ENCODE measurements at places on chromosomes 11 and 22.

DNA sequence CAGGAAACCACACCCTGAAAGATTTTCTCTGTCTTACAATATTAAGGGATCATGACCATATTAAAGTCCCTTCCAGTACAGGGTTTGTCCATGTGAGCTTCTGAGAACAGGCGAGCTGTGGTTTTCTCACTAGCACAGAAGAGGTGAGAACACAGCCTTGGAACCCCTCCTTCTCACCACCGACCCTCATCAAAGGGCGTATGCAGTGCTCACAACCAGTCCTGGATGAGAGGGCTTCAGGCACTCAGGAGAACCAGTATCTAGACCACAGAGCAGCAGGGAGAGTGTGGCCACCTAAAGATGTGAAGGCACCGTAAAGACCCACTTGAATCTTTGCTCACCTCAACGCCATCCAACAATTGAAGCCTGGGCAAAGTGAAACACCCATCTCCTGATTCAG lies 397.0 kb downstream of the ETS1 start:
- no peak for DNase-seq

- DNase-seq: no peak
These were observed 454.6 kb downstream of the KCNA4 start for GRCh38 chr11:29562183-29562582.

DNA sequence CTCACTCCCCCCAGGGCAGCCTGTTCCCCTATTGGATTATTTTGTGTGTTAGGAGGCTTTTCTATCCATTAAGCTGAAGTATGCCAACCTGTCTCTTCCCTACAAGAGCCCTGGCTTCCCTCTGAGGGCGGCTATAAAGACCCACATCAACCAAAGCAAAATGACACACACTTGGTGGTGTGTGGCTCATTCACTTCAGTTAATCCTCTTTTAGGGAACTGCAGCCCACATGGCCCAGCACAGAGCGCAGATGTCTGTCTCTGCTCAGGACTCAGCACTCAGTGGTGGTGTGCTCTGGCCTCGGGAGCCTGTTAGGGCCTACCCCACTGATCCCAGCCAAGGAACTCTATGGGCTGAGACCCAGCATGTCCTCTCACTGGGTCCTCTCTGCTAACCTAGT lies 32.2 kb upstream of the LRRC10B start:
- DNase-seq: no peak

DNA sequence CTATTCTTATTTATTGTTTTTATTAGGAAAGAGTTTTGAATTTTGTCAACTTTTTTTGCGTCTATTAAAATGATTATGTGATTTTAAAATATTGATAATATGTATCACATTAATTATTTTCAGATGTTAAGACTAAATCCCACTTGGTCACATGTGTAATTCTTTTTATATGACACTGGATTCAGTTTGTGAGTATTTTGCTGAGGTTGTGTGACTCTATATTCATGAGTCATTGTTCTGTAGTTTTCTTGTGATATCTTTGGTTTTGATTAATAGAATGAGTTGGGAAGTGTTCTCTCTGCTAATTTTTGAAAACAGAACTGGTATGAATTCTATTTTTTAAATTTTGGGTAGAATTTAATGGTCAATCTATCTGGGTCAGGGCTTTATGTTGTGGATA lies 317.9 kb downstream of the ETS1 start:
- DNase-seq: no peak

GRCh38 chr11:12278766-12279671 lies 98.4 kb upstream of the PARVA start:
- DNase-seq: no peak

DNA sequence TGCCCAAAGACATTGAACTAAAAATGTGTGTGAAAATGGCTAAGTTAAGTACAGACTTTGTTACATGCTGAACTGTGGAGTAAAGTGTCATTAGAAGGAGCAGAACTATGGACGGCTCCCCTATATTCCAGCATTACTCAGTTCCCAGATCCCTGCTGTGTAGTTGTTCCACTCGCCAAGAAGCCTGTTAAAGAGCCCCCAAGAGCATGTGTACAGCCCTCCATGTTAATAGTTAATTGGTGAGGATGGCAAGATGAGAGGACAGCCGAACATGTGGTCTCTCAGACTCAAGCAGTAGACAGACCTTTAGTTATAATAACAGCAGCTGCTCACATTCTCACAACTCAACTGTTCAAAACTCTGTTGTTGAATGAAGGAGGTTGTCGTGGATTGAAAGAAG lies 127.4 kb downstream of the ELP4 start:
- no peak for DNase-seq

DNA sequence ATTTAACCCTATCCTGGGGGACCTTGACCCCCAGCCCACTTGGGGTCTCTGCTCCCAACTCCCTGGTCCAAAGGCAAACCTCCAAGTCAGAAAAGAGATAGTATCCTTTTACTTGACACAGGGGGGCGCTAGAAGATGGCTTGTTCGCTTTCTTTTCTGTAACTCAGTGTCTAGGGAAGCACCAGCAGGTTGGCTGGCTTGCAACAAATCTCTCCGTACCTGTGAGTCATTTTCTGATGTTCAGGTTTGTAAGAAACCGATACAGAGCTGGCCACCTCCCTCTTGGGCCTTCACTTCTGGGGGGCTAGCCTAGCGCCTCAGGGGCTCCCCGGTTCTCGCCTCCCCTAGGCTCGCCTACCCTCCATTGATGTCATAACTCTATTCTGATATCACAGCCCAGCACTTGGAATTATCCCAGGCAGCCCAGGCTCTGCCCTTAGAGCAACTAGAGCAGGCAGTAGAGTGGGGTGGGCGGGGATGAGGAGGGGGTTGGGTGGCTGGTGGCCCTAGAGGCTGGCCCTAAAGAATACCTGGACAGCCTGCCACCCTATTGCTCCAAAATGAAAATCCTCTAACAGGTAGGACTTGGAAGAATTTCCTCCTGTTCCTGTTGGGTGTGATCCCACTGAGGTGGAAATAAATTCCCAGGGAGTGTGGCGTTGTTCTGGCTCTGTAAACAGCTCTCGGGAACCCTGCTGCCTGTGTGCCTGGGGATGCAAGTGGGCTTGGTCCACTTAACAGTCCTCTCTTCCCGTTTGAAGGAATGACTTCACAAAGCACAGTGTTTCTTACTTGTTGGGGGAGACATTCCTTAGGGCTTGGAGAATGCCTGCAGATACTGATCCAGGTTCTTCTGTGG lies 69.4 kb downstream of the OSBP2 start:
- peak; percentile 9 for DNase-seq

- DNase-seq: no peak
These were observed 57.0 kb upstream of the PAK1 start for GRCh38 chr11:77530879-77531278.

- DNase-seq: no peak
These were observed 76.6 kb downstream of the MYO18B start for GRCh38 chr22:25818541-25818940.

- DNase-seq: no peak
These were observed 10.9 kb upstream of the TNNT3 start for GRCh38 chr11:1908618-1909017.

DNA sequence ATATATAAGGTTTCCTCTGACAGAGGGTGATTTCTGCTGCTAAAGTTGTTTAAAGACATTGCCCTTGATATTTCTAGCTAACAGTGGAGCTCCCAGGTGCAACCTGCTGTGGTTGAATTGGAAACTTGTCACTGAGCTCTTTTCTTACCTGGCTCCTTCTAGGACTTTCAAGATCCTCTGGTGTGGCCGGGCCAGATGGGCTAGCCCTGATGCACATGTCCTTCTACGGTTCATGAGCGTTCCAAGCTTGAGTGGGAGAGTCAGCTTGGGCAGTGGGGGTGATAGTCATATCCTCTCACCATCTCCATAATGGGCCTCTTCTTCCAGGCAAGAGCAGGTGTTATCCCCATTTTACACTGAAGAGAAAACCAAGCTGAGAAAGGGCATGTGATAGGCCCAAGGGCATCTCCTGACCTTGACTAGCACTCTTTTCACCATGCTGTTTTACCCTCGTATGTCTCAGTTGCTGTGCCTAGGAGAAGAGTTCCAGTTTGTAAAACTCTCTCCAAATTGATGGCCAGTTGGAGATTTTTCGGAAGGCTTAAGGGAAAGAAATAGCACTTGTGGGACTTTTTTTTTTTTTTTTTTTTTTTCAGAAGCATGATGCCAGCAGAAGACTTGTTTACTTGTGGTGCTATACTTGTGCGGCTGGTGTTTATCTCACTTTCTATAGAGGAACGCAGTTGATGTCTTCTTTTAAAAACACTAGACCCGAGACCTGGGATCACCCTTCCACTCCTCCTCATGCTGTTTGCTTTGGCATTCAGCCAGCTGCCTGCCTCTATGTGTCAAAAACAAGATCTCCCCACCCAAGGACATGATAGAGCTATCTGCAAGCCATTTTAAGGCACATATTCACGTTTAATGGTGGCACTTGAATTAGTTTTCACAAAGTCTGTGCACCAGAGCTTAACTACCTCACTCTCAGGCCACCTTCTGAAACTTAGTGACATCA lies 32.6 kb downstream of the TEAD1 start:
- no peak for DNase-seq

- no peak for DNase-seq
These were observed 21.1 kb upstream of the UPK3A start for GRCh38 chr22:45263463-45264269.

DNA sequence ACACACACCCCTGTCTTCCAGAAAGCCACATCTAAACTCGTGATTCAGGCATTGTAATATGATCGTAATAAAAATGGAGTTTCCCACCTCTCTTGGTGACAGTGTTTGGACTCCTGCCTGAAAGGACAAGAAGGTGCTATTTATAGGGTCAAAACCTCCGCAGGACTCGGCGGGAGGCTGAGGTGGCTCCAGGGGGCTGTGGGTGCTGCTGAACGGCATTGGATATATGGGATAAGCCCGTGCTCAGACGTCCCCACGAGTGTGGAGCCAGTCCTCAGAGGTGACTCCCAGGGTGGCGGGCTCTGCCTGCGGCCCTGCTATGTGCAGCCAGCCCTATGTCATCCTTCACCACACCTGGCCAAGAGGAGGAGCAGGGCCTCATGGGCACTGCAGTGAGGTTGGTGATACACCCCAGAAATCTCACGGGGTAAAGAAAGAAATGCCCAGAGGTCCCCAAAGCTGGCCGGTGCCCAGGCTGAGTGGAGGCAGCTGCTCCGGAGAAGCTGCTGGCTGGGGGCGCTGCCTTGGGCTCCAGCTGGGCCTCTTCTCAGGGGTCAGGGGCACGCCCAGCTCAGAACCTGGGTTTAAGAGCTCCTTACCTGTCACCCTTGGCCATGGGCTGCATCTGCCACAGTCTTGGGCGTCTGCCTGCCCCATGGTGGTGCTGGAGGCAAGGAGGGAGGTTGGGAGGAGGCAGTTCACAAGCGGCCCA lies 5.1 kb upstream of the OSBPL5 start:
- no peak for DNase-seq

DNA sequence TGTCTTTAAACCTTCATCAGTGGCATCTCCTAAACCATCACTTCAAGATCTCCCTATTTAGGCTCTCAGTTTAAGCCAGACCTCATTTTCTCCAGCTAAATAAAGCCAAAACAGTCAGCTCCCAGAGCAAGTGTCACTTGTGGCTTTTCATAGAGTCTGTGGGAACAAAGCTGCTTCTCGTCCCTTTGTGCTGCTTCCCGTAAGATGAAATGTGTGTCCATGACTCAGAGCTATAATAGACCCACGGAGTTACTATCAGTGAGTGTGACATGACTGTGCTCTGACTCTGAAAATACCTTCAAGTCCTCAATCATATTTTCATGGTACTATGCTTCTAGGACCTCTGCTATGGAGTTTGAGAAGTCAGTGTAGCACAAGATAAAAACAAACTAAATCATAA lies 57.3 kb upstream of the SLN start:
- no peak for DNase-seq

DNA sequence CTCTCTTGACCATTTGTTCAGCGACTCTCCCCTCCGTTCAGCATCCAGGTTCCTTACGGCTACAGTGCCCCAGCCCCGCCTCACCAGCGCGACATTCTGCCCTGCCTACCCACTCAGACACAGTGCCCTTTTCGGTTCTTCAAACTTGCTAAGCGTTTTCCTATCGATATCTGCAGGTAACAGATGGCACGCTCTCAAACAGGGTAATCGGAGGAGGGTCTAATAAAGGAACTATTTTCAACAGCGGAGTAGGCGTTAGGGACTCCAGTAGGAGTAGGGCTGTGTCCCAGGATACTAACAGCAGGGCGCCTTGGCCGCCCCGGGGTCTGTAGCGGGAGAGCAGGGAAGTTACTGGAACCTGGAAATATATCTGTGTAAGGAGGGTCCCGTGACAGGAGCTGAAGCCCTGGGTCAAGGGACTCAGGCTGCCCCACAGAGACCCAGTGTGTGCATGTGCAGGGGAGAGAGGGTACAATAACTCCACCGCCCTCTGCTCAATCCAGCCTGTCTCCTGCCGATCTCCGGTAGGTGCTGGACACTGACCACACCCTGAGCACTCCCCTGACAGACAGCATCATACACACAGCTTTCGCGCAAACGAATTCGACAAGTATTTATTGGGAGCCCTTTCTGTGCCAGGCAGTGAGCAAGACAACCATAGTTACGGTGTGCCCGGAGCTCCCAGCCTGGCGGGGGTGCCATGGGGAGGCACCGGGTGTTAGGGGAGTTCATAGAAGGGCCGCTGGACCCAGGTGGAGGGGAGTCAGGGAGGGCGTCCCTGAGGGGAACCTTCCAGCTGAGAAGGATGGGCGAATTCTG lies 2.1 kb downstream of the KLHL35 start:
- no peak for DNase-seq

- no peak for DNase-seq
These were observed 407.4 kb downstream of the LARGE1 start for GRCh38 chr22:33512908-33513307.

DNA sequence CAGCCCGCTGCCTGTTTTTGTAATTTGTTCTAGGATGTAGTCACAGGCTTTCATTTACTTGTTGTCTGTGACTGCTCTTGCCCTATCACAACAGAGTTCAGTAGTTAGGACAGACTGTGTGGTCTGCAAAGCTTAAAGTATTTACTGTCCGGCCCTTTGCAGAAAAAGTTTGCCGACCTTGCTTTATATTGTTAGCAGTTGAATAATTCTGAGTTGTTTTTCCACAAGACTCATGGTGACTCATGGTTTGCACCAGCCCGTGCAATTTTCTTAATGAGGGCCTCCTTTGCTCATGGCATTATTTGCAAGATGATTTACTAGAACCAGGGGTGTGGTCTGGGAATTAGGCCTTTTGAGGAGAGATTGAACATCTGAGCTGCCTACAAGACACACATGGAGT lies 110.6 kb downstream of the SCN3B start:
- DNase-seq: no peak

DNA sequence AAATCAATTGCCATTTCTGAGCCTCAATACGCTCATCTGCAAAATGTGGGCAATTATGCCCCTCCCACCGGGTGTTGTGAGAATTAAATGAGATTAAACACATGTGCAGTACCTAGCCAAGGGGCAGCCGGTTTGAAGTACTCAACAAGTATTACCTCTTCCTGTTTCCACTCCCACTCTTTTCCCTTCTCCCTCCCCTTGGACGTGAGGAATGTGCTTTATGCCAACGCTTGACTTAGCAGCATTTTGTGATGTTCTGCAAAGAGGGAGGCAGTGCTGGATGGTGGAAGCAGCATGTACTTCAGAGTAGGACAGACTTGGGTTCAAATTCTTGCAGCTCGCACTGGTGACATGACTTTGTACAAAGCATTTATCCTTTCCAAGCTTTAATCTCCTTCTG lies 306.0 kb downstream of the BUD13 start:
- DNase-seq: no peak

Data from stimulated activated CD8-positive, alpha-beta memory T cell treated with anti-CD3 and anti-CD28 coated beads, Interleukin-2, amount 100 ng/mL, for 1 hour (primary cell).